NCI-H1417 treated with DMSO at 0.1 percent for 48 hours (cell line): ENCODE measurements at places on chromosomes 2 and 18.

DNA sequence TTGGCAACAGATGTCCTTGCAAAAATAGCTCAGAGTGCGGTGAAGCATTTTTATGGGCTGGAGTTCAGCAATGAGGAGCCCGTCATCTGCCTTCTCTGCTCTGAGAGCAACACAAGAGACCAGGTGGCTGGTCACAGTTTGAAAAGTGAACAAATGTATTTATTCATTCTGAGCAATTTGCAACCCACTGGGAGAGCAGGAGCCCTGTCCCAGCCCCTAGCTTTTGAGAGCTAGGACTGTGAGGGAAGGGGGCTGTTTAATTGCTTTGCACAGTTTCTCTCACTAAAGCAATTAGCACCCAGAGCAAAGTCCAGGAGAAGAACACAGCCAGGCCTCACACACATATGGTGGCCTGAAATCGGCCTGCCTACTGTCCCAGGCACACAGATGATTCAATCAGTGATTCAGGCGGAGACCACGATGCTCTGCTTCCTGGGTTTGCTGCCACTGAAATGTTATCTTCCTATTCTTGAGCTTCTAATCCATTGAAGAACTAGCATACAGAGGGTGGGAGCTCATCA lies 646.1 kb upstream of the ACVR2A start:
- no peak for DNase-seq

GRCh38 chr2:224466304-224466895 lies 64.5 kb upstream of the FAM124B start:
- DNase-seq: no peak

DNA sequence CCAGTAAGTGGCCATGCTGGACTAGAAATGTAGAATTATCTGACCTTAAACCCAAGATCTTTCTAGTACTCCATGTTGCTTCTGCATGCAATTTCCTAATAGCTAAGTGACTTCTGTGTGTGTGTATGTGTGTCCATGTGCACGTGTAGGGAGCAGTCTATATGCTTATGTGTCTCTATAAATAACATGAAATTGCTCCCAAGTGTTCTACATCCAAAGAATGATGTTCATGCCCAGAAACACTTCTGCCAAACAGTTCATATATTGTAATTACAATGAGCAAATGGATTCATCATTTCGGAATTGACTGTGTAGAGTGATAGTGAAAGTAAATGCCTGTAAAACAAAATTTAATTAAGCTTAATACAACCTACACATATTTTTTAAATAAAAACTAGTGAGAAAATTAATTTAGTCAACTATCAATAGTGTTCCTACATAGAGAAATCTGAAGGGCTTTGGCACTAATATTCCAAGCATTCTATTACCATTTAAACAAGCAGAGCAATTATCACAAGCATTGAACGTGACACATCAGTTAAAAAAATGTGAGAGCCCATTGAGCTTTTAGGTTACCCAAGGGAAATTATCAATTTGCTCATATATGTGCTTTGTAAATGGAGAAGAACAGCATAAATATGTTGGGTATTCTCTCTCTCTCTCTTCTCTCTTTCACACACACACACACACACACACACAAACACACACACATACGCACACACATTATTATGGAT lies 1067.4 kb downstream of the CNTNAP5 start:
- no peak for DNase-seq

DNA sequence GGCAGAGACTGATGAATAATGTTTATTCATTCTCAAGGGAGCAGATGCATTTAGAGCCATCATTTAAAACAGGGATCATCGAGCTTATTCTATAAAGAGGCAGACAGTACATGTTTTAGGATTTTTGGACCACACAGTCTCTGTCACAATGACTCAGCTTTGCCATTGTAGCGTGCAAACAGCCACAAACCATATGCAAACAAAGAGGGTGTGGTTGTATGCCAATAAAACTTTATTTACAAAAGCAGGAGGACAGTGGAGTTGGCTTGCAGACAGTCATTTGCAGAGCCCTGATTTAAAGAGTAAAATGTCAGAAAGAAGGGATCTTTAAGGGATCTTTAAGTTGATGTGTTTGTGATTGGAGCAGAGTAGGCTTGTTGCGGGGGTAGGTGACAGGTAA lies 51.5 kb downstream of the SMIM21 start:
- no peak for DNase-seq

GRCh38 chr2:236823041-236823629 lies 253.5 kb downstream of the ACKR3 start:
- DNase-seq: no peak

DNA sequence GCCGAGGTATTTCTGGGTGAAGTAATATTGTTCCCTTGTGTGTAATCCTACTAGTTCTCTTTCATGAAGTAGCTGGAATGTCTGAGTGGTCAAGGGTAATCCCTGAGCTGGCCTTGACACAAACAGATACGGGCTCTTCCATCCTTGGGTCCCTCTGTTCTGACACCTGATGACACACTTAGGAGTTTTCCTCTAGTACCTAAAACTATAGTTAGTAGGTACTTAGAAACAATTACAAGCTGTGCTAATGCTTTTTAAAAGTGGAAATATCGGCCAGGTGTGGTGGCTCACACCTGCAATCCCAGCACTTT lies 59.2 kb upstream of the IL1R1 start:
- no peak for DNase-seq

GRCh38 chr2:141392517-141393213 lies 738.2 kb downstream of the LRP1B start:
- DNase-seq: no peak

- no peak for DNase-seq
Observed at GRCh38 chr2:42675815-42676214, 88.1 kb downstream of the OXER1 start.
